Adrenal gland (tissue), 19 donors: ENCODE measurements at places on chromosomes 2 and 18. TPM values are rescaled to one million over a fixed set of nuclear protein-coding genes. Genes with fewer than 3 reads are reported as not detected.

PROKR1 gene
- total RNA-seq: 0.06 TPM

DNA sequence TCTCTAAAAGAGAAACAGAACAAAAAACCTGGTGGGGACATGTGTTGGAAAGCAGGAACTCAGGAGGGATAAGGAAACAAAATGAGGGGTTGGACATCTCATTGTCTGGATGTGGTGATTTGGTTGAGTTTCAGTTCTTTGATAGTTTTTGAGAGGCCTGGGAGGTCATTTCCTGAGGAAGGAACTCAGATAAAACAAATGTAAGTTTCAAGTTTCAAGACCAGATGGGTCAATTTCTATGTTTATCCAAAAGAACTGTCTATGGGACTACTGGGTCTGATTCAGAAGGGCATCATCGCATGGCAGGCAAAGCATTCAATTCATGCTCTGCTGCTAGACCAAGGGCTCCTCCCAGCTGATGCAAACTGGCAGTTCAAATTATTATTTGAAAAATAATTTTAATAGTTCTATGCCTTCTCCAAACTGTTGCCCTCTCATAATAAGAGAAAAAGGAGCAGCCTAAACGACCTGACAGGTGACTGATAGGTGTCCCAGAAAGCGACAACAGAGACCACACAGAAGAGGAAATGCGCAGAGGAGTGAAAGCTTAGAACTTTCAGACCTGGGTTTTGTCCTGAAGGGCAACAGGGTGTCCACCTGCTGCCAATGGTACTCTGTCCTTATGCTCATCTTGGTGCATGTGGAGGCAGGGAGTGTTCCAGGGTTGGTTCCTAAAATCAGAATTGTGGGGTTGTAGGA lies 39.3 kb upstream of the SH3RF3 start:
- H3K4me3 ChIP-seq: no peak overlapping the region
- no peaks in the 10 kb centered on the region for H3K36me3 ChIP-seq
- H3K27ac ChIP-seq: no peak overlapping the region
- no peak for DNase-seq
- H3K27me3 ChIP-seq: no peaks in the 10 kb centered on the region

- no peak overlapping the region for H3K27ac ChIP-seq
- no peak for DNase-seq
- H3K36me3 ChIP-seq: no peaks in the 10 kb centered on the region
- H3K27me3 ChIP-seq: no peaks in the 10 kb centered on the region
- H3K4me3 ChIP-seq: no peak overlapping the region
Observed at GRCh38 chr2:221134718-221135117, 437.4 kb downstream of the EPHA4 start.

EPHA4 gene
- 7.8 TPM for total RNA-seq

C1QL2 gene
- not detected for total RNA-seq

- no peaks in the 10 kb centered on the region for H3K4me1 ChIP-seq
- no peak overlapping the region for H3K4me3 ChIP-seq
- no peaks in the 10 kb centered on the region for H3K36me3 ChIP-seq
- H3K27ac ChIP-seq: no peak overlapping the region
Observed at GRCh38 chr2:69397234-69397633, 10.2 kb upstream of the GFPT1 start.

DNA sequence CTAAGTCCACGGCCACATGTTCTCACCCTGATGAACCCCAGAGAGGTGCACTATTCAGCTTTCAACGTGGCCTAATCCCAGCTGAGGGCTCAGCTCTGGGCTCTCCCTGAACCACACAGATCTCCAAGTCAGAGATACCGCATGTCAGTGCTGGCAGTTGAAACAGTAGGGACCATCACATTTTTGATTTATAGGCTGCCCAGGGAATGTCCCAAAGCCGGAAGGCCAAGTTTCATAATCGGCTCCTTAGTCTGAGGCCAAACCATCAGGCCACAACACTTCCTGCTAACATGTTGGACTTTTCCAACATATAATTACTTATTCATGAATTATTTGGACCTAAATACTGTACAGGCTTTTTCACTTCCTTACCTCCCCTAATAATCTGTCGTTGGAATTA lies 91.9 kb upstream of the KLHL29 start:
- peak; percentile 23 for DNase-seq
- H3K36me3 ChIP-seq: no peaks in the 10 kb centered on the region
- no peaks in the 10 kb centered on the region for H3K27me3 ChIP-seq
- no peaks in the 10 kb centered on the region for H3K4me1 ChIP-seq

LHCGR gene
- total RNA-seq: 2.2 TPM

ZNF385B gene
- total RNA-seq: 8.9 TPM

DNA sequence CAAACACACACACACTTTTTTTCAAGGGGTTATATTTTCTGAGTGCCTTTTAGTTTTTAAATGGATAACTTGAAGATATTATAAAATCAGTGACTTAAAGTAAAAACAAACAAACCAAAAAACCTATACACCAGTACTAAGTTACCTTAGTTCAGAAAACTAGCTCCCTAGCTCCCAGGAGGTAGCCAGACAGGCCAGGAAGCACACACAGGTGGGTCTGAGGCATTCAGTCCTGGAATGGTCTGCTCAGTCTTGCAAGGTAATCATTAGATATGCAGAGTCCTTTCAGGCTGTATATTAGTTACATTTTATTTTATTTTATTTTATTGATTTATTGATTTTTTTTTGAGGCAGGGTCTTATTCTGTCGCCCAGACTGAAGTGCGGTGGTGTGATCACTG lies 10.7 kb upstream of the DYNC2LI1 start:
- no peaks in the 10 kb centered on the region for H3K36me3 ChIP-seq
- no peak overlapping the region for H3K27ac ChIP-seq

GRCh38 chr2:219887870-219888269 lies 260.4 kb downstream of the SLC4A3 start:
- H3K4me3 ChIP-seq: no peak overlapping the region
- H3K36me3 ChIP-seq: no peaks in the 10 kb centered on the region
- no peaks in the 10 kb centered on the region for H3K27me3 ChIP-seq

DNA sequence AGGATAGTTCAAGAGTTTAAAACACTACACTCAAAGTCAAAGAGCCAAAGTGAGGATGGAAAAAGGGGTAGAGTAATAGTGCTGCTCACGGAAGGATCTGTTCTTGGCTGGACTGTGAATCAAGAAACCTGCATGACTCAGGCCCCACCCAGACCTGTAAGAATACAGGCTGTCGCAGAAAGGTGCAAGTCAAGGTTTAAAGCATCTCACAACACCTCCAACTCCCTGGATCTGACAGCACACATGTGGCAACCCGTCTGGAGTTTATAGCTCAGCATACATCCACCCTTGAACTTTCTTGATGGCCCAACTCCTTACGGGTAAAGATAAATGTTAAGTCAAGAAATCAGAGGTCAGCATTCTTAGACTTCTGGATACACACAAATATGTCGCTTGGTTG lies 6.3 kb downstream of the KIAA2012 start:
- H3K27ac ChIP-seq: no peak overlapping the region
- no peaks in the 10 kb centered on the region for H3K27me3 ChIP-seq
- H3K4me3 ChIP-seq: no peak overlapping the region
- no peaks in the 10 kb centered on the region for H3K4me1 ChIP-seq

- H3K36me3 ChIP-seq: no peaks in the 10 kb centered on the region
- no peak overlapping the region for H3K27ac ChIP-seq
- DNase-seq: no peak
- H3K4me1 ChIP-seq: no peaks in the 10 kb centered on the region
Observed at GRCh38 chr2:64470766-64471295, 16.9 kb downstream of the LGALSL start.

- no peak overlapping the region for H3K27ac ChIP-seq
- no peaks in the 10 kb centered on the region for H3K36me3 ChIP-seq
- H3K27me3 ChIP-seq: no peaks in the 10 kb centered on the region
- H3K4me1 ChIP-seq: no peaks in the 10 kb centered on the region
- DNase-seq: peak; percentile 7
Observed at GRCh38 chr2:70011335-70011734, 49.9 kb upstream of the ASPRV1 start.

TWIST2 gene
- 2.7 TPM for total RNA-seq

ACMSD gene
- total RNA-seq: 0.88 TPM
